ENCODE measurements at places on chromosomes 13 and 19. TPM values are rescaled to one million over a fixed set of nuclear protein-coding genes. Genes with fewer than 3 reads are reported as not detected.

ITGBL1 gene
- total RNA-seq, result 6.9 TPM

FCHO1 gene
- total RNA-seq, result 0.58 TPM

CFAP97D2 gene
- total RNA-seq, result not detected

CPT1C gene
- total RNA-seq, result 1.6 TPM

DNA sequence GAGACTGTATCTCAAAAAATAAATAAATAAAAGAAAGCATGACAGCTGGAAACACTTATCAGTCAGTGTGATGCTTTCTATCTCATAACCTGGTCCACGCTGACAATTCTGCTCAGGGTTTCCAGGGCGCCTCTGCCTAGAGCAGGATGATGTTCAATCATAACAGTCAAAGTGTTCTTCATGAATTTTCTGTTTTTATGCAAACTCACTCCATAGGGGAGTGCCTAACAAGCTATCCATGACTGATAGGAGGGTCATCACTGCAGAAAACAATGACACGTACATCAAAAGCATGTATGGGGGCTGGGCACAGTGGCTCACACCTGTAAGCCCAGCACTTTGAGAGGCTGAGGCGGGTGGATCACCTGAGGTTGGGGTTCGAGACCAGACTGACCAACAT, 41.4 kb upstream of the ZNF83 start:
- no peak for DNase-seq

DNA sequence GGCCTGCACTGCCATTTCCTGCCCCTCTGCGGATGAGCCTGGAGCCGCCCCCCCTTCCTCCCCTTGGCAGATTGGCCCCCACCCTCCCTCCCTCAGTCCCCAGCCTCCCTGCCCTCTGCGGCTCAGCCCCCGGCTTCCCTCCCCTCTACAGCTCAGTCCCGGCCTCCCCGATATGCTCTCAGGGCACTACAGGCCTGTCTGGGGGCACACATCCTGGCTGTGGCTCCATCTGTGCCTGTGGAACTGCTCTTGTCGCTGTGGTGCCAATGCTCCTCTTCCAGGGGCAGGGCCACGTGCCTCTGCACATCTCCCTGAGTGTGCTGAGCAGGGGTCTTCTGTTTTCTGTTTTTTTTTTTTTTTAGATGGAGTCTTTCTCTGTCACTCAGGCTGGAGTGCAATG, 39.0 kb downstream of the ADPRHL1 start:
- DNase-seq, result no peak
